ENCODE measurements at places on chromosomes 13 and 19.

DNA sequence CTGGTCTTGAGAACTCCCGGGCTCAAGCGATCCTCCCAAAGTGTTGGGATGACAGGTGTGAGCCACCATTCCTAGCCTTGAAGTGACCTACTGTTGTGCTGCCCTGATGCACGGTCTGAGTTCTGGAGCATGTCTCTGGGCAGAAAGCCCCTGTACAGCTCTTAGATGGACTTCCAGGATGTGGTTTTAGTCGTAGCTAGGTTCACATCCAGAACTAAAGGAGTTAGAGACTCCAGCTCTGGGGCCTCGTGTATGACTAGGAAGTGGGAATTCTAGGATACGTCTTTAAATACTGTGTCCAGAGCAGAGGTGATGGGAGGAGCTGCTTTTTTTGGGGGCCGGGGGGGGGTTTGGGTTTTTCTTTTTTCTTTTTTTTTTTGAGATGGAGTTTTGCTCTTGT, 12.2 kb downstream of the UPF1 start:
- DNase-seq, result no peak

DNA sequence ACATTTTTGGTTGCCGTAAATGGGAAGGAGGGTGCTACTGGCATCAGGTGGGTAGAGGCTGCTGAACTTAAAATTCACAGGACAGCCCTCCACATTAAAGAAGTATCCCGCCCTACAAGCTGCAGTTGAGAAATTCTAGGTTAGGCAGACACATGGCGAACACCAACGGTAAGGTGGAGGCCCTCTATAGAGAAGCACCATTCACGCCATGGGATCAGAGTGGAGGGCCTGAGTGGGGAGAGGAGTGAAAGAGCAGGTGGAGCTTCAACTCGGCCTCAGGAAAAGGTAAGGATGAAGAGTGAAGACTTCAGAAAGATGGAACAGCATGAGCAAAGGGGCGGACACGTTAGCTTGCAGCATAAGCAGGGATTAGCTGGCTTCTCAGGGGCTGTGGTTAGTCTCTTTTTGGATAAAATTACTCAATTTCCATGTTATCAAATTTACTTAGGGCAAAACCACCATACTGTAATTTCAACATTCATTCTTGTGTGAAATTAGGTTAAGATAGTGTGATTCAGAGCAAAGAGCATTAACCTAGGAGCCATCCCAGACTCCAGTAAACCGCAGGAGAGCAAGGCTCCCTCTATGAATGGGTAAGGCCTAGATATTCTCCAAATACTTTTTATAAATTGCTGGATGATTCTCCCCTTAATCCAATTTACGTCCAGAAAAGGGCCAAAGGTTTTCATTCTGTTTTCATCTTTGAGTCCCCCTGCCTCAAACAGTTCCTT, 1.2 kb downstream of the EEF1AKMT1 start:
- no peak for DNase-seq

GRCh38 chr13:37179645-37180044, 74.2 kb upstream of the CSNK1A1L start:
- DNase-seq, result no peak

GRCh38 chr19:54517483-54517882, 14.9 kb downstream of the LAIR2 start:
- DNase-seq, result peak; percentile 22

GRCh38 chr19:30856376-30856775, 484.2 kb downstream of the ZNF536 start:
- DNase-seq, result no peak

- no peak for DNase-seq
Measured at GRCh38 chr19:11154683-11155047, 917 bp downstream of the SPC24 start.

- no peak for DNase-seq
Measured at GRCh38 chr13:29453617-29454011, 141.9 kb downstream of the SLC7A1 start.

DNA sequence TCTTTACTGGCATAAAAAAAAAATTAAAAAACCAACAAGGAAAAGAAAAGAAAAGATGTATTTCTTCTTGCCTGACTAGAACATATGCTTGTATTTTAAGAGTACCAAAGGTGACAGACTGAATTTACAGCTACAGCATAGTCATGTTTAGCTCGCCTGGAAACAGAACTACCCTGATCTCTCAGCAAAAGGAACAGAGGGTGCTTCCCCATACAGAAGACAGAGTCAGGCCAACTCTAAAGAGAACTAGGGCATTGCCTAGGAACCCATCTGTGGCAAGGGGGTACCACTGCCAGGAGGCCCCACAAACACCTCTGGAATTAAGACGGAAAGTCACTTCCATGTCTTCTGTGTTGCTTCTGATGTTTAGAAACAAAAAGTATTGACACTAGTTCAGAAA, 252.1 kb upstream of the STARD13 start:
- DNase-seq, result no peak

- no peak for DNase-seq
Measured at GRCh38 chr13:67150608-67151007, 79.5 kb downstream of the PCDH9 start.

DNA sequence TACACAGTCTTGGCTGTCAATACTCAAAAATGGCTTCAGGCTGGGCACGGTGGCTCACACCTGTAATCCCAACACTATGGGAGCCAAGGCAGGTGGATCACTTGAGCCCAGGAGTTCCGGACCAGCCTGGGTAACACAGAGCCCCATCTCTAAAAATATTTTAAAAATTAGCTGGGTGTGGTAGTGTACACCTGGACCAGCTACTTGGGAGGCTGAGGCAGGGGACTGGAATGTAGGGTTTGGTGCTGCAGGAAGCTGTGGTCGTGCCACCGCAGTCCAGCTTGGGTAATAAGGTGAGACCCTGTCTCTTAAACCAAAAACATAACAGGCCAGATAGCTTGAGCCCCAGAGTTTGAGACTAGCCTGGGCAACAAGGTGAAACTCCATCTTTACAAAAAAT, 6.7 kb upstream of the CHERP start:
- DNase-seq, result no peak

GRCh38 chr13:94249512-94249911, 230.0 kb downstream of the DCT start:
- DNase-seq, result no peak

- no peak for DNase-seq
Measured at GRCh38 chr13:95245071-95245470, 56.2 kb downstream of the ABCC4 start.

DNA sequence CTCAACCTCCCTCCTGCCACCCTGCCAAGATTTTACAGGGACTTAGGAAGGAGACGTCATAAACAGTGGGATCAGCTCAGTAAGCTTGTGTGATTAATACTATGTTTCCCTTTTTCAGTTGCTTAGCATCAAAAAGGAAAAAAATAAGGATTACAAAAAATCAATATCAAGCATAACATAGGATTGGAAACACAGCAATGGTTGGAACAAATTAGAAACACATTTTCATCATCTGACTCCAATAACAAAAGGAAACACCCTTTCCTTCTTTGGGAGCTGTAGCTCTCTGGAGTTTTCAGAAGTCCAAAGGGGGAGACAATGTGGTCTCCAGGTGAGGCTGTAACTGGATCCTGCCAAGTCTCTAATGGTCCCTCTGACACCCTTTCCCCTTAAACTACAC, 233.4 kb downstream of the B3GLCT start:
- no peak for DNase-seq

DNA sequence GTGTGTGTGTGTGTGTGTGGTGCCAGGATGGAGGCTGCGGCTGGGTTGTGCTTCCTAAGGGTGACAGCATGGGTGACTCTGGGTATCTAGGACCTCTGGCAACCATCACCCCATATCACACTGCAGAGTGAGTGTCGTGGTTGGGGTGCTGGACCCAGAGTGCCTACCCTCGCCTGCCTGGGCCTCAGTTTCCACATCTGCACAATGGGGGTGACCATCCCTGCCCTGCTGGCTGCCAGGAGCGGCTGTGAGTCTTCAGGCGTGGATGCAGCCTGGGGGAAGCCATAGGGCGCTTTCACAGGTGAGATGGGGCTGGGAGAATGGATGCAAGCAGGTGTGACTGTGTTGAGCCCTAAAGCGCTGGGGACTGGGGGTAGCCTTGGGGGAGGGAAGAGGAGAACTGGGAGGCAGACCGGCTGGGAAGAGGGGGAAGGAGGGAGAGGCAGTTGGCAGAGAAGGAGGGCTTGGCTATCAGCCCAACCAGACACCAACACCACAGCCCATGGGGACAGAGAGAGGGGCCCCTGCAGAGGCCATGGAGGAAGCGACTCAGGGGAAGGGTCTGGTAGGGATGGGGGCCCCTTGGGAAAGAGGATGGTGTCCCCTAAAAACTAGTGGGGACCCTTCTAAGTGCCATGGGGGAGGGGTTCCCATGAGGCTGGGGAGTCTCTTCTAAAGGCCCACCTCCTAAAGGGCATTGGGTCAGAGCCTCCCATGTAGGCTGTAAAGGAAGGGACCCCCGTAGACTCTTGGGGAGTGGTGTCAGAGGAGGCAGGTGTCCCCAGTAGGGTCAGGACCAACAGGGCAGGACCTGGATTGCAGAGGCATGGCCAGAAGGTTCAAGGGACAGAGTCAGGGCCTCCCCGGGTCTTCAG, 1.7 kb downstream of the PLPPR2 start:
- DNase-seq, result no peak

- DNase-seq, result no peak
Measured at GRCh38 chr19:11172576-11172975, 17.0 kb upstream of the SPC24 start.

- no peak for DNase-seq
Measured at GRCh38 chr13:89726690-89727435, 1620.6 kb upstream of the MIR17HG start.

GRCh38 chr19:10286803-10287737, at the start of gene ICAM4:
Gene ICAM4 (plus strand): TSS chr19:10286955. CDS start chr19:10287013, 58 bp downstream.
- no peak for DNase-seq

DNA sequence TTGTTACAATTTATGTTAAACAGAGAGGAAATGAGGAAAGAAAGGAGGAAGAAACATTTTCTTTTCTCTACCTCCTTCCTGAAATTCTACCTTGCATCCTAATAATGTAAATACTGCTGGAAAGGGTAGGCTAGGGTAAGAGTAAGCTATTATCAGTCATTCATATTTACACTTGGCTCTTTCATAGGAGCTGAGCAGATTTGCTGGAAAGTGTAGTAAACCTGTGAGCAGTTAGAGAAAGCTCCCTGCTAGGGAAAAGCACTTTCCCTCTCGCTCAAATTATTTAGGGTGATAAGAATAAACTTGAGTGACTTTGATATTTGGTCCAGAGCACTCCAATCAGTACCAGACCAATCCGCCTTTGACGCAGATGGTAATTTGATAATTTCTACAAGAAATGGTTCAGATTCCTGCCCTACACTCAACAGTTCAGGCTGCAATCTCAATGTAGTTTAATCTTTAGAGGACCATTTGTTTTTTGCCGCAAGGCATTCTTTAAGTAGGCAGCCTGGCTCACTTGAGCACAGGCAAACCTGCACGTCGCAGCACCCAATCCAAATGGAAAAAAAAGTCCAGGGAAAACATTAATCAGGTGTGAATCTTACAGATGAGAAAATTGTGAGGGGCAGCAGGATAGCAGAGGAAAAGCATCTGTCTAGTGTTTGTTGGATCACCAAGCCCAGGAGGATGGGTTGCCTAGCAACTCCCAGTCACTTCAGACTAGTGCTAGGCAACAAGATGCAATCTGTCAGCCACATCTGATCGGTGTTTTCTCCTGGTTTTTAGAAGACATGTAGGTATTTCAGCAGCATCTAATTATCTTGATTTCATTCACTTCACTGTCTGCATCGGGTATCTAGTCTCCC, 68.6 kb upstream of the KL start:
- no peak for DNase-seq
